ENCODE measurements at places on chromosomes 12 and 14. TPM values are rescaled to one million over a fixed set of nuclear protein-coding genes. Genes with fewer than 3 reads are reported as not detected.

NYNRIN gene
- 37.2 TPM for total RNA-seq

GLT1D1 gene
- total RNA-seq, result 1.8 TPM

FAM222A gene
- 5.0 TPM for total RNA-seq

COL2A1 gene
- 29.5 TPM for total RNA-seq

PRR4 gene
- total RNA-seq, result 7.2 TPM
